NCI-H2107 (cell line): ENCODE measurements at places on chromosomes 1 and 21.

DNA sequence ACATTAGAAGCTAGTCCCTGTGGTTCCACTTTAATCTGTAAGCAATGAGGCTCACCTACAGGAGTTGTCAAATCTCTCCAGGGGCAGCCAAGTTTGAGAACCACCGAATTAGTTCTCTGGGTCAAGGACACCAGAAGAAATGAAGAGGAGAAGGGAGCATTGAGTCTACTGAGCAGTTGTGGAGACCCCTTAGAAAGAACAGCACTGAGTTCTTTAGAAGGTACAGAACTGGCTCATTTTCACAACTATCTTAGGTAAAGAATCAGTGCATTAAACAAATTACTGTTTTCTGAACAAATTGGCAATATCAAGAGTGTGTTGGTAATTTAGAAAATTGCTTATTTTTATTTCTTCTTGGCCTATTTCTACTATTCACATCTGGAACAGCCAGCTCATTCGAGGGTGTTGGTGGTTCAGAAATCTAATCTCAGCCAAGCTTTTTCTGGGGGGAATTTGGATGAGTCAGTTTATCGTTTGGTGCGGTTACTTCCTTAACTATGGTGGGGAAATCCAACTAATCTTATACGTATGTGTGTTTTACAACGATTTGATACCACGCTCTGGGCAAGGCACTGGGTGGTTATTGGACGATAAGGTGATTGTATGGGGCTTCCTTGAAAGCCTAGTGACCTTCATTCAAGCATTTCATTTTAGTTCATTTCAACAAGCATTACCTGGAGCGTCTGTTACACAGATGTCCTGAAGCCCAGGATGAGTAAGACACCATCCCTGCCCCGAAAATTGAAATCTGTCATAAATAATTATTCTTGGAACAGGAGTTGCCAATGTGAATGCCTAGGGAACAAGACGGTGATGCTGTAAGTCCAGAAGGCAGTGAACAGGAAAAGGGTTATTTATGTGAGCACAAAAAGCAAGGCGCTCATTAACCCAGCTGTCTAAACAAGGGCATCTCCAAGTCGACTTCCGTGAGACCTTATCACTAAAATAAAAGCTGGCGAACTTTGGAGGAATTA, 52.0 kb upstream of the TMPRSS2 start:
- DNase-seq, result no peak

- peak; percentile 13 for DNase-seq
These were observed 42.8 kb downstream of the ACP6 start for GRCh38 chr1:147627435-147628110.

- DNase-seq, result no peak
These were observed 32.0 kb downstream of the VTCN1 start for GRCh38 chr1:117178756-117179155.

GRCh38 chr1:24702511-24703293, 42.5 kb upstream of the CLIC4 start:
- DNase-seq, result peak; percentile 83

DNA sequence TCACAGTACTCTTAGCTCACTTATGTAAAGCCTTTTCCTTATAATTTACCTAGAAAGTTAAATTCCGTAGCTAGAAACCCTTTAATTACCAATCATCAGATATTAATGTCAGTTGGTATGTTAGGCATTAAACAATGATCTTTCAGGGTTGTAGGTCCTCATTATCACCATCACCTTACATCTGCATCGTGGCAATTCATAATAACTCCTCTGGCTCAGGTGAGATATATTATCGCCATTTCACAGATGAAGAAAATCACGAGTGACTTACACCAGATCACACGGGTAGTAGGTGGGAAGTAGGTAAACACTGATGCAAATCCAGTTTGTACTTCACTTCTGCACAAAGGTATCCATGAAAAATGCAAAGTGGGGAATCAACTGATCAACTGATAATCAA, 639 bp downstream of the NUP133 start:
- no peak for DNase-seq

- DNase-seq, result no peak
These were observed 7.6 kb downstream of the GPA33 start for GRCh38 chr1:167082511-167083027.

- no peak for DNase-seq
These were observed 75.3 kb downstream of the FOXJ3 start for GRCh38 chr1:42259739-42260064.

- DNase-seq, result no peak
These were observed 15.6 kb downstream of the EPHA8 start for GRCh38 chr1:22578732-22579361.

- no peak for DNase-seq
These were observed 264.5 kb downstream of the MRPL39 start for GRCh38 chr21:25342816-25343215.

- DNase-seq, result no peak
These were observed 31.2 kb downstream of the MTARC1 start for GRCh38 chr1:220817907-220818306.

DNA sequence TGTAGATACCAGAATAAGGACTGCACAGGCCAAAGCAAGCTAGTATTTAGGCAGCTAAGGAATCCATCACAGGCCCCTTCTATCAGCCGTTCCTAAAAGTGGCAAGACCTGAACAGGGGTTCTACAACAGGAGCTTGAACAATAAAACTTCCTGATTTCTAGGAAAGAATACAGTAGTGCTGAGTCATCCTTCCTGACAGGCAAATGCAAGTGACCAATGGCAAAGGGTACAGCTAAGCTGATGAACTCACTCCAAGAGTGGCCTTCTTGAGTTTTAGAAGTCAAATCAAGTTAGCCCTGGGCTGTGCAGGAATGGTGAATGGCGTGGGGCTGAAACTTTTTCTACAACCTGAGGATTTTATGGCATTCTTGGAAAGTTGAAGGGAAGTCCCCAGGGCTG, 112.9 kb downstream of the GREM2 start:
- no peak for DNase-seq

DNA sequence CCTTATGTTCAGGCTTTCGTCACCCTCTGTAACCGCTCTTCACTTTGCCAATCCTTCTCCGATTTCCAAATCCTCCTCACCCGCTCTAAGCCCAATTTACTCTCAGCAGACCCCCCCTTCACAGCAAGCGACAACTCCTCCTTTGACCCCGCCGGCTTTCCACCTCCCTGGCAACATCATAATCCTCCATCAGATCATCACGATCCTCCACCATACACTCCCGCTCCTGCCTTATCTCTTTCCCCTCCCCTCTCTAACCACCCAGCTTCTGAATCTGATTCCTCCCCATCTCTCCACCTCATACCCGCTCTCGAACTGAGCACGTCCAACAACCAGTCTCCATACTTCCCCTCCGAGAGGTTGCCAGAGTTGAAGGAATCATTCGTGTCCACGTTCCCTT, 7.5 kb upstream of the EVA1B start:
- DNase-seq, result no peak

DNA sequence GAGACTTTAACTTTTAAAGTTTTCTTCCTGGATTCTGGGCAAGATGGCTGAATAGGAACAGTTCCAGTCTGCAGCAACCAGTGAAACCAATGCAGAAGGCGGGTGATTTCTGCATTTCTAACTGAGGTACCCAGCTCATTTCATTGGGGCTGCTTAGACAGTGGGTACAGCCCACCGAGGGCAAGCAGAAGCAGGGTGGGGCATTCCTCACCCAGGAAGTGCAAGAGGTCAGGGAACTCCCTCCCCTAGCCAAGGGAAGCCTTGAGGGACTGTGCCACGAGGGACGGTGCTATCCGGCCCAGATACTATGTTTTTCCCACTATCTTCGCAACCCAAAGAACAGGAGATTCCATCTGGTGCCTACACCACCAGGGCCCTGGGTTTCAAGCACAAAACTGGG, 121.0 kb downstream of the VAV3 start:
- DNase-seq, result no peak

DNA sequence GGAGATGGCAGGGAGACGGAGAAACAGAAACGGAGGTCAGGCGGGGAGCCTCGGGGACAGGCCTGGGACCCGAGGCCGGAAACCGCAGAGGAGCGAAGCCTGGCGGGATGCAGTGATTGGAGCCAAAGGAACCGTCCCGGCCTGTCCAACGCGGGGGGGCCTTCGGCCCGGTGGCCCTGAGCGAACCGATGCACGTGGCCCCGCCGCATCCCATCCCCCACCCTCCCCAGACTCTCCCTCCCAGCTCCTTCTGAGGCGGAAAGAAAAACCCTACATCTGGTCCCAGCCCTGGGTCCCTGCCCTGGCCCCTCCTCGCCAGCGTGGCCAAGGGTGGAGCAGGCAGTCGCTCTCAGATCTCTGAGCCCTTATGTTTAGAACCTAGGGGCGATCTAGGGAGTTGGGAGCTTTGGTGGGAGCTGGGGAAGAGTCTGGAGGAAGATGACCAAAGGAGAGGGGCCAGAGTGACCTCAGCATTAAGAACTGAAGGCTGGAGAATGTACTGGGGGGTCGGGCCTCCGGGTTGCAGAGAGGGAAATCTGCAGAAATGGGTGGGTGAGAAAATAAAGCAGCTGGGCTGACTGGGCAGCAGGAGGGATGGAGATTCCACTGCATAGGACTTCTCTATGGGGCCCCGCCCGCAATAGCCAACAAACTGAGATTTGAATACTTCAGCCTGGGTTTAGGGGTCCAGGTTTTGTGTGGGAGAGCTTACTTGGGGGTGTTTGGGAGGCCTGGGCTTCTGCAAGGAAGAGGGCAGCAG, 1.5 kb upstream of the CRABP2 start:
- DNase-seq, result no peak

- no peak for DNase-seq
These were observed 36.5 kb downstream of the ARHGEF10L start for GRCh38 chr1:17575797-17576518.

- peak; percentile 78 for DNase-seq
These were observed 10.9 kb upstream of the SESN2 start for GRCh38 chr1:28248273-28249012.

DNA sequence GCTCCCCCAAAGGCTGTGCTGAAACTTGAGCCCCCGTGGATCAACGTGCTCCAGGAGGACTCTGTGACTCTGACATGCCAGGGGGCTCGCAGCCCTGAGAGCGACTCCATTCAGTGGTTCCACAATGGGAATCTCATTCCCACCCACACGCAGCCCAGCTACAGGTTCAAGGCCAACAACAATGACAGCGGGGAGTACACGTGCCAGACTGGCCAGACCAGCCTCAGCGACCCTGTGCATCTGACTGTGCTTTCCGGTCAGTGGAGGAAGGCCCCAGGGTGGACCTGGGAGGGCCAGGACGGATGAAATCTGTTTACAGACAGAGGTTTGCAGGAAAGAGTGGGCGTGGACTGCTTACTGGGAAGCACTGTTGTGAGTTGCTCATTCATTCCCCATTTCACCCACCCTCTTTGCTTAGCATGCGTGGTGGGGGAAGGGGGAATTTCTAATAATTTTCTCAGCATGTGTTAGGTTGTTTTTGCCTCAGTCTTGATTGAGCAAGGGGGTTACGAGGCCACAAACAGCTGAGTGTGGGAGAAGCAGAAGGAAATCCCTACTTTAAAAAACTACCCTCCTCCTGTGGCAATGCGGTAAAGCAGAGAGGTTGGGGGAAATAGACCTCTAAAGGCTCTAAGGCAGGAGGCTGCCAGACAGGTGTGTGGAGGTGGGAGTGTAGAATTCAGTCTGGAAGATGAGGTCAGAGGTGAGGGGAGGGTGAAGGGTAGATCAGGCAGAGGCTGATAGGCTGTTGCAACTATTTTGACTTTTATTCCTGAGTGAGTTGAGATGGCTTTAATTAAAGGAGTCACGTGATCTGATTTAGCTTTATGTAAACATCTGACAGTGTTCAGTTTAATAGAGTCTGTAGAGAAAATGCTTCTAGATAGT, 1.3 kb downstream of the FCGR2A start:
- DNase-seq, result no peak

DNA sequence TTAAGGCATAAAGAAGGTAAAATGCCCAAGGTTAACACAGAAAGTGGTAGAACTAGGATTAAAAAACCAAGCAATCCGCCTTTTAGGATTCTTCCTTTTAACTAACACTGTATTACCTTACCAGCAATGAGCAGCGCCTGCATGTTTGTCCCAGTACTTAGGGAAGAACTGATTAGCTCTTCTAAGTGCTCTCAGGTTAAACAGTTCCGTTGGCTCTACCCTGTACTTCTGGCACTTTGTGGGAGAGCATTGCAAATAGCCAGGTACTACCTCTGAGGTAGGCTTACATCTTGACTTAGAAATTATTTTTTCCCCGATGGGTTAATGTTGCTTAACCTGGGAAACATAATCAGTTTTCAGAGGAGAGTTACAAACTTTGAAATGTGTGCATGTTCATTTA, 21.5 kb downstream of the DHX9 start:
- no peak for DNase-seq

DNA sequence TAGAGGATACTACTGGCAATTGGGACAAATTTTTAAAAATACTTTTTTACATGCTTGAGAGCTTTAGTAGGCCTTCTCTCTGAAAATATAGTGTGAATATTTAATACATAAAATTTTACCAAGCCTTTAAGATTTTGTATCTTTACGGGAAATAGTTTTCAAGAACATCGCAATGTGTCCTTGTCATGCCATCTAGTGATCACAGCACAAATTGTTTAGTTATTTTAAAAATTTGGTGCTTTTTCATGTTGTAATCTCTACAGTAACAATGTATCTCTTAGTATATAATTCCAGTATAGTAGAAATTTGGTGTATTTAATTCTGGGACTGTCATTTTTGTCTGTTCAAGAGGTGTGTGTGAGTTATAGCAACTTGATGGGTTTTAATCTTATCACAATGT, 6.7 kb downstream of the CDC7 start:
- no peak for DNase-seq

GRCh38 chr1:36542962-36543515, 60.3 kb upstream of the CSF3R start:
- no peak for DNase-seq

DNA sequence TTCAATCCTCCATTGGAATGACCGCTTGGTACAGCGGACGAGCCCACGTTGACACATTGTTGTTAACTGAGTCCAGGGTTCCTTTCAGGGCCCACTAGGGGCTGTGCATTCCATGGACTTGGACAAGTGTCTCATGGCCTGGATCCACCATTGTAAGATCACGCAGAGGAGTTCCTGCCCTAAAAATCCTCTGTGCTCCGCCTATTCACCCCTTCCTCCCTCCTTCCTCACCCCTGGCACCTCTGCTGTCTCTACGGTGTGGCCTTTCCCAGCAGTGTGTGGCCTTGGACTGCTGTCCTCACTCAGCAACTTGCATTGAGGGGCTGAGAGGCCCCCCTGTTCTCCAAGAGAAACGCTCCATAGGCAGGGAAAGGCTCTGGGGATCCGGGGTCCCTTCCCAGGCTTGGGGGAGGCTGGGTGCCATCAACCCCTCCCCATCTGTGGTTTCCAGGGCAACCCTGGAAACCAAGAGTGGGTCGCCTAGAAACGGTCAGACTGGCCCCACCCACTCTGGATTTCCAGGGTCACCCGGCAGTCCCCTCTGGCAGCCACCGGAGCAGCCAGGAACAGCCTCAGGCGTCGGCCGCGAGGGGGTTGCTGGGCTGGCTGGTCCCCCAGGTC, 50.9 kb downstream of the MEGF6 start:
- no peak for DNase-seq

GRCh38 chr1:198122693-198123092, 34.1 kb upstream of the NEK7 start:
- no peak for DNase-seq

GRCh38 chr1:115454837-115455511, 116.9 kb upstream of the NGF start:
- peak; percentile 25 for DNase-seq
